ENCODE measurements at places on chromosomes 2 and 18.

DNA sequence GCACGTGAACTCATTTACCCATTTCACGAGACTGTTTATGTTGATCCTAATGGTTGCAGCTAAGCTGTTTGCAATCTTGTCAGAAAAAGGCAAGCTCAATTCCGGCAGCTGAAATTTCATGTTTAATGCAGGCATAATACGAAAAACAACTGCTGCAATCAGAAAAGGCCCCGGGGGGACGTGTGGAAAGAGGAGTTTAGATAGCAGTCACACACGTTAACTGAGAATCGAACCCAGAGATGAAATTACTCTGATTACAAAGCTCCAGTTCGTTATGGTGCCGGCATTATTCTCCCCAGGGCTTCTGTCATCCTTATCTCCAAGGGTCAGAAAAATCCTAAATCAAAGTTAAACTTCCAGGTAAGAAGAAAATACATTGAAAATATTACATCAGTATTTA is 79.9 kb upstream of the MYT1L start:
- no peak for DNase-seq

- no peak for DNase-seq
These were observed 165.0 kb downstream of the ZEB2 start for GRCh38 chr2:144354953-144355352.

DNA sequence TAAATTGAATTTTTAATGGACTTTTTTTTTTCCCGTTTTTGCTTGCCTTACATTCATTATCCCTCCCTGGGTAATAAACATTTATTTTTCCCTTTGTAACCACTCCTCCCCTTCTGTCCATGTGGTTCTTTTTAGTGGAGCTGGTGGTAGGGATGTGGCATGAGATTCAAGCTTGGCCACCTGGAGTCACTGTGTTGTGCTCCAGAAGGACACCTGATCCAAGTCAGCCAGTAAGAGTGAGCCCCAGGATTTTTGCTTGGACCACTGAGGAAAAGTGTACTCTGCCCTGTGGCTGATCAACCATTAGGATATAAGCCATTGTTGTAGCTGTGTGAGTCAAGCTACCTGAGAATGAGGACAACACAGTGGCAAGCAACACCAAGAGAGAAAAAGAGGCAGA is 11.1 kb upstream of the ACTR3 start:
- no peak for DNase-seq

DNA sequence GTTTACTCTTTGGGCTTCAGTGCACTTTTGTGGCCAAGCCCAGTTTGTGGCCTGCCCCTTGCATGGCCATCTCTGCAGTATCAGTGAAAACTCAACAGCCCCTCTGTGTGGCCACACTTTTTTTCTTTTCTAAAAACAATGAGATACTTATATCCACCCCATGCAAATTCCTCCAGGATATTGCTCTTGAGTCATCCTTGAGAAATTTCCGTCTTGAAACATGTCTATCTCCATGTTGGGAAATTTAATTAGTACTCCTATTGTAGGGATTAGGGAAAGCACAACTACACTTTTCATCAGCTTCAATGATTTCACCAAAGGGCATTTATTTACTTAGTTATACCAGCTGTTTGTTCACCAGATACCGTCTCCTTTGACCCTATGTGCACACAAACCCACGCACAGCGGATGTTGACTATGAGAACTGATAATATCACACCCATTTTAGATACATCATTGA is 993.1 kb downstream of the TSN start:
- no peak for DNase-seq

GRCh38 chr2:176650104-176650837 is 381.0 kb downstream of the MTX2 start:
- no peak for DNase-seq

DNA sequence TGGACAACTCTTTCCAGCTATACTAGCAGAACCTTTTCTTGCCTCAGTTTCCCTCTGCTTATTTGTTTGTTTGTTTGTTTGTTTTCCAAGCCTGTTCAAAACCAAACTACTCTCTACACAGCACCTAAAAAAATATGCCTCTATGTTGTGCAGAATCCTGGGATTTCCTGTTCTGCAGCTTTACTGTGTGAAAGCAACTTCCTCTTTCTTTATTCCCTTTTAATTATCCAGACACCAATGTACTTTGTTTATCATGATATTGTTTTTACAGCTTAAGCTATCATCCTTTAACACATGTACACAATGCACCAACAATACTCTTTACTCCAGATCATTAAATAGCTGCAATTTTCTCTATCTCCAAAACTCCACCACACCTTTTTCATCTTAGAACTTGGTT is 259.5 kb downstream of the EPHA4 start:
- DNase-seq: no peak

- DNase-seq: no peak
These were observed 13.3 kb downstream of the EFHD1 start for GRCh38 chr2:232646726-232647125.

DNA sequence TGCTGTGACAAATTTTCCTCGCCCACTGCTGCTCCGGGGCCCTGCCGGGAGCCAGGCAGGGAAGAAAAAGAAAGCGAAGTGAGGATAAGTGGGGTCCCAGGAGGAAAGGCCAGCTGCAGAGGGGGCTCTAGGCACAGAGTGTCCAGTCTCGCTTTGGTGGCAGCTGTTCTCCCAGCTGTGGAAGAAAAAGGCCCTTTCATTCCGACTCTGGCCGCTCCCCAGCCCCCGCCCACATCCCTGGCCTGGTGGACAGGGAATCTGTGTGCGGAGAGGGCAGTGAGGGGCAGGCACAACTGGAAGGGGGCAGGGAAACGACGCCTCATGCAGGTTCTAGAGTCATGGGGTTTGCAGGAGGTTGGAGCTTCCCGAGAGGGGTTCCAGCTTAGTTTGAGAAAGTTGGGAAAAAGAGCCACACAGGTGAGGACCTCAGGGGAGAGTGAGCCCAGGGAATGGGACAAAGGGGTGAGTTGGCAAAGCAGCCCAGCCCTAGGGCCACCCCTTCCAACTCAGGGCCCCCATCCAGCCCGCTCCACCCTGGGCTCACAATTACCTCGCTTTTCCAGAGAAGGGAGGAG is 1.8 kb downstream of the RTKN start:
- no peak for DNase-seq

All from left renal cortex interstitium (tissue), 4 donors.